Esophagus squamous epithelium (tissue), 5 donors: ENCODE measurements at places on chromosomes 12 and 14.

DNA sequence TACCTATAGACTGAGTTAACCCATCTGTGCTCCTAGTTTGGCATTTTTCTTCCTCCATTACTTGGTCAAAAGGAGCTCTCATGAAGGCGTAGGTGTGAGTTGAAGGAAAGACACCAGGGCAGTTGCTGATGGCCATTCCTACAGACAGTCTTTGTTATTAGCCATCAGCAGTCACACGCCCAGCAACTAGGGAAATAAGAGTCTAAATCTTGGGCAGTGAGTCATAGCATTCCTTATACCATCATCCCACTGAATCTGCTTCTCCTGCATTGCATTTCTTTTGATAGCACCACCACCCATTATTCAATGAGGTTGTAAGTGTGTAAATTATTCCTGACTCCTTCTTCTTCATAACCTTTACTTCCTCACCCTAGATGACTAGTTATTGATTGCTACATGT is 150.9 kb upstream of the IGF1 start:
- DNase-seq: no peak

DNA sequence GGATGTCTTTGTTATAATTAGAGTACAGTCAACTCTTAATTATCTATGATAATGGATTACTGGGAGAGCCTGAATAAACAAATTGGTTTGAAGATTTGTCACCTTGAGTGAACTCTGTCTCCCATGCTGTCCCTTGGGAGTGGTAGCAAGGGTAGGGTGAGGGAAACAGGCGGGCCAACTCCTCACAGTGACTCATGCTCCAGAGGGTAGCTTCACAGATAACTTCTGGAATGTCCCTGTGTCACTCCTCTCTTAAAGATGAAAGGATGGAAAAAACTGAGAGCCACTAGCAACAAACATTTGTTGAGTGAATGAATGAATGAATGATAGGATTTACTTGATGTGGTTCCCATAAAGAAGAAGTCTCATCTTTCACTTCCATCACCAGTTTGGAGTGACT is 53.5 kb downstream of the RASSF9 start:
- DNase-seq: no peak

DNA sequence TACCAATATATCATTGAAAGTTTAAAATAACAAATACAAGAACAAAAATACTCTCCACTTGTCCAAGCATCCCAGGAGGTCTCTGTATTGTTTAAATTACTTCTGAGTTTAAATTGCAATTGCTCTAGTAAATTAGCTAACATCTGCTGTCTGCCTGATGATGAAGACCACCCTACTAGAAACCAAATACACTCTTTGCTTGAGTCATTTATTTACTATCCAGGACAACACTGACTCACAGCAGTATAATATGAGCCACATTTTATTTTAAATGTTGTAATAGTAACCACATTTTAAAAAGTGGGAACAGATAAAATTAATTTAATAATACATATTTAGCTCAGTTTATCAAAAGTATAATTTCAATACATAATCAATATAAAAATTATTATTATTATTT is 62.9 kb upstream of the EEA1 start:
- DNase-seq: no peak

DNA sequence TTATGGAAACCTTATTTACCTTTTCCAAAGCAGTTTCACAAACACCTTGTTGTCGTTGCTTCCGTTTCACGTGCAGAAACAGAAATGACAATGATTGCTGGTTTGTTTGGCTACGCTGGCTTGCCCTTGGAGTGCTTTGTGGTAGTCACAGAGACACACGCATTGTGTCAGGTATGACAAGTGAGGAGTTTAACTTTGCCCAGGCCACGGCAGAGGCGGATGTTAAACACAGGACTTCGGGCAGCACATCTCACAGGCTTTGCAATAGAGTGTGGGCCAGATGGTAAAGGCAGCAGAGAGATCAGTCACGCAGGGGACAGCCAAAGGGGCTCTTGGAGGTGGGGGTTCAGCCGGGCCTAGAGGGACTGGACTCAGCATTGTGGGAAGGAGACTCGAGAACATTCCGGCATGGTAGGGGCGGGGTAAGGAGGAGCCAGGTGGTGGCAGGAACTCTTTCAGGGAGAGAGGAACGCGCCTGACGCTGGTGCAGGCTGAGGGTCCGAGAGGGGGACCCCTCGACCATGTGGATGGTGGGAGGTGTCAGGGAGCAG is 59.8 kb upstream of the KCNA1 start:
- no peak for DNase-seq

- DNase-seq: no peak
Measured at GRCh38 chr14:68281497-68281896, 461.9 kb downstream of the RAD51B start.

DNA sequence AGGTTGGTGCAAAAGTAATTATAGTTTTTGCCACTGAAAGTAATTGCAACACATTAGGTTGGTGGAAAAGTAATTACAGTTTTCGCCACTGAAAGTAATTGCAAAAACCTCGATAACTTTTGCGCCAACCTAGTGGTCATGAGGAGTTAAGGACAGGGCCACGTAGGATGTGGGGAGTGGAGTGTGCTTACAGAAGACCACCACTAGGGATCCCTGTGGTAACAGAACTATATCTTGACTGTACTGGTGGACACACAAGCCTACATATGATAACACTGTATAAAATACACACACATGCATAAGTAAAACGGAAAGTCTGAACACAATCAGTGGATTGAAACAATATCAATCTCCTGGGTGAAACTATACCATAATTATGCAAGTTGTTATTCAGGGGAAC is 187.4 kb upstream of the ABCD2 start:
- DNase-seq: no peak

DNA sequence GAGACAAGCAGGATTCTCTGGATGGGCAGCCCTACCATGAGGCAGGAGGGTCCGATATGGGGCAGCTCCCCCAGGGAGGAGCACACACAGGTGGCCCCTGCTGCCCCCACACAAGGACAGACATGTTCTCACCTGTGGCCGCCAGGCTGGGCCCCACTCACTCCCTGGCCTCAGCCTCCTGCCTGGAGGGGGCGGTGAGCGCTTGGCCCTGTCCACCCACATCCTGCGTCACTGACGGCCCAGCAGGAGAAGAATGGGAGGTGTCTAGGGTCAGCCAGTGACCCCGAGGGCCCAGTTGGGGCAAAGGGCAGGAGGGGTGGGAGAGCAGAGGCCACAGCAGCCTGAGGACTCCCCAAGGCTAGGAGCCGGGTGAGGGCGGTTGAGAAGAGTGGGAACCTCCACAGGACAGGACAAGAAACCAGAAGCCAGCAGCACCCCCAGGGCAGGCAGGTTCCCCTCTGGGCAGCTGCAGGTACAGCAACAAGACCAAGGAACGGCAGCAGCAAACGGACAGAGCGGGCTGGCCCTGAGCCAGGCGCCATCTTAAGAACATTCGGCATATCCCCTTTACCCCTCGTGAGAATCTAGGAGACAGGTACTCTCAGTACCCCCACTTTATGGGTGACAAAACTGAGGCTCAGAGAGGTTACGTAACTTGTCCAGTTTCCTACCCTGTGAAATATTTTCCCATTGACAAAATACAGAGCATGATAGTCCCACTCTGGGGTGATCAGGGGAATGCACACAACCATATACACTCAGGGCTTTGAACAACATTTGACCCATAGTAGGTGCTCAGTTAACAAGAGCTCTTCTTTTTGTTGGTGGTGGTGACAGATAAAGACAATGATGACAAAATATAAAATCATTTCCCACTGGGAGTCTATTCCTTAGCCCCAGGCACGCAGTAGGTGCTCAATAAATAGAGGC is 74.3 kb downstream of the NCOR2 start:
- DNase-seq: no peak

GRCh38 chr12:120687578-120688289 is 785 bp downstream of the MLEC start:
- no peak for DNase-seq

DNA sequence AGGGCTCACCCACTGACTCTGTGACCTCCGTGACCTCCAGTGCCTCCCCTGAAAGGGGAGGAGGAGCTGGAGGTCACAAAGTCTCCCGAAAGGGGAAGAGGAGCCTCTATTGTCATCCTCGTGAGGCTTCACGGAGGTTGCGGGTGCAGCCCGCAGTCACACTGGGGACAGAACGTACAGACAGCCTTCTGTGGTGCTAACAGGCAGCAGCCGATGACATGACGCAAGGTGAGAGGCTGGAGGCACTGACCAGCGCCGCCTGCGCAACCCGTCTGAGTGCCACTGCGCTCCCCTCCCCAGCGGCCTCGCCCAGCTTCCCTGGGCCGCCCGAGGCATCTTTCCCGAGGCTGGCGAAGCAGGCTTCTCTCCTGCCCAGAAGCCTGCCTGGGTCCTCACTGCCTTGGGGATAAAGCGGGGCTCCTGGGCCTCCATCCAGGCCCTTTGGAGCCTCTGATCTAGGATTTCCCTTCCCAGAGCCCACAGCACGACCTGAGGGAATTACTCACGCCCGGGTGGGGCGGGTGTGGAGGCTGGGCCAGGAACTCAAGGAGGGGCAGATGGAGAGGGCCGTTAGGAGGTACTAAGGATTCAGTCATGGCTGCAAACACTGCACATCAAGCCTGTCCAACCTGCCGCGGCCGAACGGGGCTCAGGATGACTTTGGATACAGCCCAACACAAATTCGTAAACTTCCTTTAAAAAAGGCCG is 12.3 kb upstream of the LBHD2 start:
- DNase-seq: no peak

DNA sequence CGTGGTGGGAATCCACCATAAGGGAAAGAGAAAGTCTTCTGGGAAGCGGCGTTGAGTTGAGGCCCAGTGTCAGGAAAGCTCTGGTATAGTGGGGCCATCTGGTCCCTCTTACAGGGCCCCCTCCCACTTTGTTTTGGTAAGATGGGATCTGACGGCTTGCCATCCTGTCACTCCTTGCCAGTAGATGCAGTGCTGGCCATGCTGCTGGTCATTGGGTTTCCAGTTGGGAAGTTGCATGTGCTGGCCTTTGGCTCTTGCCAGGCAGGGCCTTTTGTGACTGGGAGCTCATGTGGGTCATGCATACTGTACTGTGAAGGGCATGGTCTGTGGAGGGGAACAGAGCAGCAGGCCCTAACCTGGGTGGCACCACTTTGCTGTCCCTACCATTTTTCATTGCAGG is 3.8 kb downstream of the TRAF3 start:
- no peak for DNase-seq

- DNase-seq: no peak
Measured at GRCh38 chr14:103280278-103280928, 53.6 kb upstream of the EIF5 start.

- DNase-seq: no peak
Measured at GRCh38 chr12:120263748-120264085, 1.8 kb downstream of the PXN start.

DNA sequence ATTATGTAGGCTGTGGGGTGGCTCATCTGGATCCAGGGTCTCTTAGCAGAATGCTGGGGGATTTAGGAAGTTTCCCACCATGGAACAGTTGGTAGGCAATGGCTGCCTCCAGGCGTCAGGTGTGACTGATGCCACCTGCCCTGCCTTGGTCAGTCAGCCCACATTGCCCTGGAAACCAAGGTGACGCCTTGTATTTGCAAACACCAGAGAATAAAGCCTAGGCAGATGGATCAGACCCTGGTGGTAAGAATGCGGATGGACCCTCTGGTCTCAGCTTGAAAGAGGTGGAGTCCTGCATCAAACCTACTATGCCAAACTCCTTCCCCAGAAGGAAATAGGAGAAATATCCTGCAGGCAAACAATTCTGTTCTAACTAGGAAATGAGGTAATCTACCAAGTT is 38.2 kb downstream of the NCKAP5L start:
- DNase-seq: no peak

- no peak for DNase-seq
Measured at GRCh38 chr14:65832431-65833266, 420.1 kb downstream of the FUT8 start.

GRCh38 chr12:58673021-58673420 is 247.3 kb downstream of the LRIG3 start:
- no peak for DNase-seq

GRCh38 chr12:49309386-49309785 is 13.7 kb upstream of the TROAP start:
- DNase-seq: no peak

- no peak for DNase-seq
Measured at GRCh38 chr12:103387385-103387784, 108.4 kb downstream of the C12orf42 start.

DNA sequence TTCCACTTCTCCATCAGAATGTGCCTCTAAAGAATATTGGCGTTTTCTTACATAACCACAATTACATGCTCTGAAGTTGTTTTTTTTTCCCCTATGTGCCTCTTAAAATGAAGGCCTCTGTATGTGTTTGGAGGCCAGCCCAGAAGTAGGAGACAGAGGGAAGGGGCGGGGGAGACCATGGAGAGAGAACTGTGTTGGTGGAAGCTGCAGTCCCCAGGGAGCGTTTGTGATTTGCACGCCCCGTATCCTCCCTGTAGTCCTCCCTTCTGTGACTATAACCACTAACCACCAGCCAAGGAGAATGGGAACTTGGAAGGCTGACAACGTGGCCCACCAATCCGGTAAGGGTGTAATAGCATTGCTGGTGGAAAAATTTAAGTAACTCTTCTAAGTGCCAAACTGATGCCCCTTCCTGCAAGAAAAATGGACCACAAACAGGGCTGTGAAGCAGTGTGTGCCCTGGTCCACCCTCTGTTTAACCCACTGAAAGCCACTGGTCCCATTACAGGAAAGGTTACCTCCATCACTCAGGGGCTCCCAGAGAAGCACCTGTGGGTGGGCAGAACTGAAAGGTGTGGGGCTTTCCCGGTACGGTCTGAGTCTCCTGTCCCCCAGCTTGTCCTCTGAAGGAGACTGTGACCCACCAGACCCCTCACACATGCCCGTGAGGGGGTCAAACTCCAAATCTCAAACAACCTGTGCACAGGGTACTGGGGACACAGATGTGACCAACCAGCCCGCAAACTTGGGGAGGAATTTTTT is 36.8 kb downstream of the CCDC88C start:
- DNase-seq: no peak

DNA sequence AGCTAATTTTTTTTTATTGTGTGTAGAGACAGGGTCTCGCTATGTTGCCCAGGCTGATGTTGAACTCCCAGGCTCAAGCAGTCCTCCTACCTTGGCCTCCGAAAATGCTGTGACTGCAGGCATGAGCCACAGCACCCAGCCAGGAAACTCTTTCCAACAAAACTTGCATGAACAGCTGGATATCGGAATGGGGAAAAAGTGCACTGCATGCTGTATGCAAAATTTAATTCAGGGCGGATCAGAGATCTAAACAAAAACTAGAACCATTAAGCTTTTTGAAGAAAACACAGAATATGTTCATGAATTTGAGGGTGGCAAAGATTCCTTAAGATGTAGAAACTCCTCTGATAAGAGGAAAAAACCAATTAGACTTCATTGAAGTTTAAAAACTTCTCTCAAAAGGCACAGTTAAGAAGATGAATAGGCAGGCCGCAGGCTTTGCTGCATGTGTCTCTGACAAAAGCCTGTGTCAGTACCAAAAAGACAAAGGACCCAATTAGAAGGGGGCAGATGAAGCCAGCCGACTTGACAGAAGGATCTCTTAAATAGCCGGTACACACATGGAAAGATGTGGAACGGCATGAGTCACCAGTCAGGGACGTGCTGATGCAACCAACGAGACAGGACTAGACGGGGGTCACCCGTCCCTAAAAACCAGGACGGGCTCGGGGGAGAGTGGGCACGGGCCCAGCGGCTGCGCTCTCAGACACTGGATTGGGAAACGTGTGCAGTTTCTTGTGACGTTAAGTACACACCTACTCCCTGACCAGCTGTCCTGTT is 34.8 kb upstream of the MMP17 start:
- DNase-seq: no peak

- DNase-seq: no peak
Measured at GRCh38 chr12:26658991-26659390, 174.0 kb downstream of the ITPR2 start.
